ENCODE measurements at places on chromosomes 11 and 22.

DNA sequence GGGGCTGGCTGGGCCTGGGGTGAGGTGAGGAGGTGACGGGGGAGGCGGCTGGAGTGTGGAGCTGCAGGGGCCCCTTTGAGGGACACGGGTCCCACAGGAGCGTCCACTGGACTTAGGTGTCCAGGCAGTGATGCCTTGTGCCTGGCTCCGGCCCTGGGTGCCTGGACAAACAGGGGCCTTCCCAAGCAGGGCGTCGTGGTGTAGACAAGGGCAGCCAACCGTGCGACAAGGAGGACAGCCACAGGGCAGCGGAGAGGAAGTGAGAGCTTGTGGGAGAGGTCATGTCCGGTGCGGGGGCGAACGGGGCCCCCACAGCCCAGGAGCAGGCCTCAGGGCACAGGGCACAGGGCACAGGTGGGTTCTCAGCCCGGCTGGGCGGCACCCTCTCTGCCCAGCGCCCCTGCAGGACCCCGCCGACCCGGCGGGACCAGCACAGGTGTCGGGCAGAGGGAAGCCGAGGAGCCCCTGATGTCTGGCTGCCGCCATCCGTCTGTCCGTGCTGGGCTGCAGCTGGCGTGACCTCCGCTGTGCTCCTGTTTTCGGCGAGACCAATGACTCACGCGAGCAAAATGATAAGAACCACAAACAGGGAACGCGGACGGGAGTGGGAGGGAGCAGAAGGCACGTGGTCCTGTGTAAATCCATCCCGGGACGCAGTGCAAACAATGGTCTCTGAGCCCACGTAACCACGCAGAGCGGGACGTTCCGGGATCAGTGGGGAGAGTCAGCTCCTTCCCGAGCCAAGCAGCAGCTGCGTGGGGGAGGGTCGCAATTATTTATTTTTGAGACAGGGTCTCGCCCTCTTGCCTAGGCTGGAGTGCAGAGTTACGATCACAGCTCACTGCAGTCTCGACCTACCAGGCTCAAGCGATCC lies 49.1 kb upstream of the A4GALT start:
- peak; percentile 81 for DNase-seq

- DNase-seq: no peak
Measured at GRCh38 chr11:107468596-107468995, 11.0 kb upstream of the CWF19L2 start.

GRCh38 chr22:43015677-43016042 lies 711 bp upstream of the PACSIN2 start:
- no peak for DNase-seq

DNA sequence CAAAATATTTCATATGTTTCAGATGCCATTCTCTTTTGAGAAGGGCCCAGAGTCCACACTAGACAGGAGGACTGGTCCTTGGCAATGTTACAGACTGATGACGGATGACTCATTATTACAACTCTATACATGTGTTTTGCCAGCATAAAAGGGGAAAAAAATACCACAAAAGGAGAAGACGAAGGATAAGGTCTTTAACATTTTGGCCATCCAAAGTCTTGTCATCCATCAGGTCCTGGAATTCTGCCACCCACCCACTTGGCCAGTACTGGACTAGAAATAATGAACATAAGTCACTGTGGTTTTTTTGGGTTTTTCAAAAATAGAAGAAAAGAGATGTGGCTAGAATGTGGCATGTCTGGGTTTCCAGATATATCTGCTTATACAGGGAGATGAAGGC lies 57.7 kb upstream of the BDNF start:
- no peak for DNase-seq

GRCh38 chr22:32695451-32695891 lies 106.0 kb upstream of the TIMP3 start:
- DNase-seq: no peak

DNA sequence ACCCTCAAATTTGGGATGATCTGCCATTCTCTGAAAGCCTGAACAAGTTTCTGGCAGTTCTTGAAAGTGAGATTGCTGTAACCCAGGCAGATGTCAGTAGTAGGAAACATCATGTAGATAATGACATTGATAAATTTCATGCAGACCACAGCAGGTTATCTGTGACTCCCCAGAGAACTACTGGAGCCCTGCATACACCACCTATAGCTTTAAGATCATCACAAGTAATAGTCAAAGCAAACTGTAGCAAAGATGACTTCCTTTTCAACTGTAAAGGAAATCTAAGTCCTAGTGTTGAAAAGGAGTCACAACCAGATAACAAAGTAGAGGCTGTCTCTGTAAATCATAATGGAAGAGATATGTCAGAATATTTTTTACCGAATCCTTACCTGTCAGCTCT lies 31.0 kb downstream of the DDIAS start:
- DNase-seq: no peak

GRCh38 chr11:120385110-120385509 lies 48.9 kb downstream of the ARHGEF12 start:
- no peak for DNase-seq

GRCh38 chr22:46131151-46131587 lies 19.2 kb upstream of the PPARA start:
- no peak for DNase-seq

GRCh38 chr22:42891008-42891407 lies 33.9 kb upstream of the ARFGAP3 start:
- no peak for DNase-seq

GRCh38 chr22:24426851-24427499 lies 424 bp upstream of the ADORA2A start:
- no peak for DNase-seq

- no peak for DNase-seq
Measured at GRCh38 chr11:79663017-79663416, 222.2 kb upstream of the TENM4 start.

GRCh38 chr11:75475767-75476650 lies 43.0 kb upstream of the KLHL35 start:
- no peak for DNase-seq

- DNase-seq: no peak
Measured at GRCh38 chr22:23713696-23714595, 23.1 kb downstream of the RGL4 start.

GRCh38 chr11:119999220-119999619 lies 138.7 kb downstream of the TRIM29 start:
- DNase-seq: no peak

- DNase-seq: no peak
Measured at GRCh38 chr11:44004452-44005062, 43.2 kb upstream of the ACCSL start.

GRCh38 chr22:44431256-44431655 lies 66.8 kb downstream of the RTL6 start:
- no peak for DNase-seq

DNA sequence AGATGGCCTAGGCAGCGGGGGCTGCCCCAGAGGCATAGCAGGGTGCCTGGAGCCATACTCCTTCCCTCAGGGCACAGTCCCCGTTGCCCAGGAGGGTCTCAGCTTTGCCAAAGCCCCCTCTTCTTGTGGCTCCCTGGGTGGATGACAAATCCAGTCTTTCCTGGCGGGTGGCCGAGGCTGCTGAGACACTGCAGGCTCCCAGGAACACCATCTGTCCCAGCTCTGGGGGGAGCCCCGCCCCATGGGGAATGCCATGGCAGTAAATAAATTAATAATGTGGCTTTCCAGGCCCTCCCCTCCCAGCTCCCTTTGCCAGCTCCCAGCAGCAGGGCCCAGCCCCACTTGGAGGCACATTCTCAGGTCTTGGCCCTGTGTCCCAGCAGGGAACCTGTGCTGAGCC lies 45.0 kb downstream of the PDE2A start:
- DNase-seq: no peak

- DNase-seq: no peak
Measured at GRCh38 chr22:43891360-43892182, at the start of gene PNPLA5. Gene PNPLA5 (minus strand): TSS chr22:43892013. CDS start chr22:43891880, 133 bp downstream.

GRCh38 chr22:20319041-20319744 lies 667 bp downstream of the DGCR6L start:
- no peak for DNase-seq

GRCh38 chr11:66868726-66869566 lies 12.1 kb downstream of the LRFN4 start:
- DNase-seq: peak; percentile 73

DNA sequence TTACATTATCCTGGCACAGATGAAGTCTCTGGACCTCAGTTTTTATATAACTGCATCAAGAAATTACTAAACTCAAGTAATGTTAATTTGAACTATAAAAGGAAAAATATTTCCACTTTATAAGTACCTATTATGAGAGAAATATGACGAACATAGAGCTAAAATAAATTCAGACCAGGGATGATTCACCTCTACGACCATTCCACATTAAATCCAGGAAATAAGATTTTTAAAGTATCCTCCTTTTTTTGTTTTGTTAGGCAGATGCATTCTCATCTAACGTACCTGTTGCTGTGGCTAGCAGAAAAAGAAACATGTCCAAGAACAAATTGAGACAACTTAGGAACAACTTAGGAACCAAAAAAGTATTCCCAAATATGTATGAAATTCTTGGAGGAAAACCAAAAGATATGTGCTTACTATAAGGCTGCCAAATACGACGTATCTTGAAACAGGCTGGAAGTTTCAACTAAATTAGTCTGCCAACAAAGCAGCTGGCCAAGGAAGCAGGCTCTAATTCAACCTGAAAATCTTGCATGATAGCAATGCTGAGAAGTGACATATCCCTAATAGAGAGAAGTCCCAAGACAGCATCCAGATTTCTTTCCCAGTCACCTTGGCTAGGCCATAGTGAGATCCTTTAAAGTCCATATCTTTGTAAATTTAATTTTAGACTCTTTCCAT lies 15.7 kb downstream of the SPTY2D1 start:
- DNase-seq: no peak

GRCh38 chr22:36819112-36819511 lies 2.3 kb upstream of the PVALB start:
- DNase-seq: no peak
